Activated CD8-positive, alpha-beta memory T cell treated with anti-CD3 and anti-CD28 coated beads, Interleukin-2, amount 50 U/mL, for 4 hours (primary cell): ENCODE measurements at places on chromosomes 2 and 18.

GRCh38 chr2:12488352-12489318 lies 228.1 kb upstream of the TRIB2 start:
- peak; percentile 48 for DNase-seq

DNA sequence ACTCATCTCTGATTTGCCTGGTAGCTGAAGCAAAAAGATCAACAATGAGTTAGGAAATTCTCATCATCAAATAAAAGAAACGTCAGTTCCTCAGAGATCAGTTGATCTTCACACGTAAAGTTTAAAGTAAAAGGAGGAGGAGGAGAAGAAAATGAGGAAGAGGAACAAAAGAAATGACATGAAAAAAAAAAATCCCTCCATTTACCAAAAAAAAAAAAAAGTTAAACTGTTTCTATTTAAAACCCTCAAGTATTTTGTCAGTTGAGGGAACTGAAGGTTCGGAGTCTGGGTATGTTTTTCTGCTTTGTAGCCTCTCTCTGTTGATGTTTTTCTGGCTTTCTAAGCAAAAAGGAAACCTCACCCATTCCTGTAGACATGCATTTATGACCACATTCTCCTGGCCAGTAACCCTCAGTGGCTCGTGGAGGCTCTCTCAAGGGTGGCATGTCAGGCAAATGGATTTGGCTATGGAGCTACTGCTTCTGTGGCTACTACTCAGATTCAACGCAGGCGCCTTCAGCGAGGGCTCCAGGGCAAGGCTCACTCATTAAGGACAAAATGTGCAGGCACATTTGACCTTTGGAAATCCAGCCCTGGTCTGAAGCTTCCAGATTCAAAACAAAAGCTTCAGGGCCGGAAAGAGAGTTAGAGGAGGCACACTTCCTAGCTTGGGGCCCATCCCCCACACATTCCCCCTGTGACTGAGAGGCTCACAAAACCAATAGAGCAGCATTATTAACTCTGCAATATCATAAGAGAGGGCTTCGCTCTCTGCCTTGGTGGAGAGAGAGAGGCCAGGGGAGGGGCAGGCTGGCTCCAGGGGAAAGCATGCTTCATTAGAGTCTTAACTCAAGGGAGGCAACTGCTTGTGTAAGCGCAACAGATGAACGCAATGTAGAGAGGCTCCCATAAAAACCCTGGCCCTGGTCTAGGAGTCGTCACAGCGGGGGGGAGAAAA lies 22.3 kb downstream of the KLF7 start:
- peak; percentile 46 for DNase-seq

GRCh38 chr18:29494371-29494770 lies 1317.4 kb upstream of the CDH2 start:
- DNase-seq, result no peak

DNA sequence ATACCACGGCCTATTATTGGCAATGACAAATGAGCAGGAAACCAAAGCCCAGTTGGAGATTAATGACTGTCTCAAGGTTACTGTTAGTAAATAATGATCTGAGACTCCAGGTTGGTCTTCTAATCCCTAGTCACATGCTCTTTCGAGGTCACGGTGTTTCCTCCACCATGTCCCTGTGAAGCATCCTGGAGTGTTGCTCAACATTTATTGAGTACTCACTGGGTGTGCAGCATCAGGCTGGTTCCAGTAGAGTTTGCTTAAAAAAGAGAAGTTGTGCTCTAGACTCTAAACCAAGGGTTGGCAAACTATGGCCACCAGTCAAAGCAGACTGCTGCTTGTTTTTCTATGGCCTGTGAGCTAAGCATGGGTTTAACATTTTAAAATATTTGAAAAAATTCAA lies 263.8 kb upstream of the ATP5MC3 start:
- no peak for DNase-seq

DNA sequence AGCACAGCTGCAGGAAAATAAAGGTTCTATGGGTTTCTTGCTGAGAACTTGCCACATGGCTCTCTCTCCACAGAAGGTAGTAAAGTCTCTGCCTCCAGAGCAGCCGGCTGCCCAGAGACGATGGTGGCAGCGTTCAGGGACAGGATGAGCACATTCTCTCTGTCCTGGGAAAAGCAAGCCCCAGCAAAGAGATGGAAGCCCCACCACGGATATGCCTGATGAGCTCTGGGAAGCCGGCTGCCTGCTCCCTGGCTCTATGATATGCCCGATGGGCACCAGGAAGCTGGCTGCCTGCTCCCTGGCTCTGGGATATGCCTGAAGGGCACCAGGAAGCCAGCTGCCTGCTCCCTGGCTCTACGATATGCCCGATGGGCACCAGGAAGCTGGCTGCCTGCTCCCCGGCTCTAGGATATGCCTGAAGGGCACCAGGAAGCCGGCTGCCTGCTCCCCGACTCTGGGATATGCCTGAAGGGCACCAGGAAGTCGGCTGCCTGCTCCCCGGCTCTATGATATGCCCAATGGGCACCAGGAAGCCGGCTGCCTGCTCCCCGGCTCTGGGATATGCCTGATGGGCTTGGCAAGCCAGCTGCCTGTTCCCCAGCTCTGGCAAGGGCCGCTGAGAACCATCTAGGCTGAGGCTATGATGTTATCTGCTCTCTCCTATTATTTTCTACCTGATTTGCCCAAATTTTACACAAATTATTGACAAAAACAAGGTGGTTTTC lies 21.5 kb upstream of the SNTG2 start:
- DNase-seq, result no peak

- DNase-seq, result no peak
Observed at GRCh38 chr2:207276248-207276647, 110.5 kb upstream of the KLF7 start.

GRCh38 chr2:15733867-15734673 lies 142.4 kb downstream of the DDX1 start:
- no peak for DNase-seq

- no peak for DNase-seq
Observed at GRCh38 chr2:241096979-241097378, 5.1 kb downstream of the MTERF4 start.

DNA sequence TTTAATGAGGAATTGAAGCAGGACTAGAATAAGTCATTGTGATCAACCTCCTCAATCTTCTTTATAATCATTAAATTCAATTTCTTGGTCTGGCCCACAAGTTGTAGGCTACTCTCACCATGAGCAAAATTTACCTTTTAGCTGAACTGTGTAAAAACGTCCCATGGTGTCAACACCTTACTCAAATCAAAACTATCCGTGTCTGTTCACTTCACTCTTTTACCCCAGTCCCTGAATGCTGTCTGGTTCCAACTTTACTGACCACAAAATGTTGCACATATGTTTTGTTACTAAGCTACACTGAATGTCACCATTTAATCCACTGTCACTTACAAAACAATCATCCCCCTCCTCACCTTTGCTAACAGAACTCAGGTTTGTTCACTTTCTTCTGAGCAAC lies 951.6 kb upstream of the SLC39A10 start:
- no peak for DNase-seq

GRCh38 chr2:43074592-43075053 lies 151.8 kb downstream of the ZFP36L2 start:
- no peak for DNase-seq

DNA sequence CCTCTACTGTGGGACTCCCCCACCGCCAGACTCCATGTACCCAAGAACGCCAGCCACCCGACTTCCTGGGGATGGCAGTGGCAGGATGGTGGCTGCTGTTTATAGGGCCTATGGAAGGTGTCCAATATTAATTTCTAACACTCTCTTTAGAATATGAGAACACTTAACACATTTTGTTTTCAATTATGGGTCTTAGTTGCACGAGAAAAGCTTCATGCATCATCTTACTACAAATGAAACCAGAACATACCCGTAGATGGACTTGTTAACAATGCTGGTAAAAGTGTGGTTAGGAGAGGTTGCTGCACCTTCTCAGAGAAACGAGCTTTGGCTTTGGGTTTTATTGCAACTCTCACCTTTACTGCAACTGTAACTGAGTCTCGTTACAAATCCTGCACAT lies 335.6 kb upstream of the ID2 start:
- no peak for DNase-seq
